ENCODE measurements at places on chromosomes 3 and 15.

DNA sequence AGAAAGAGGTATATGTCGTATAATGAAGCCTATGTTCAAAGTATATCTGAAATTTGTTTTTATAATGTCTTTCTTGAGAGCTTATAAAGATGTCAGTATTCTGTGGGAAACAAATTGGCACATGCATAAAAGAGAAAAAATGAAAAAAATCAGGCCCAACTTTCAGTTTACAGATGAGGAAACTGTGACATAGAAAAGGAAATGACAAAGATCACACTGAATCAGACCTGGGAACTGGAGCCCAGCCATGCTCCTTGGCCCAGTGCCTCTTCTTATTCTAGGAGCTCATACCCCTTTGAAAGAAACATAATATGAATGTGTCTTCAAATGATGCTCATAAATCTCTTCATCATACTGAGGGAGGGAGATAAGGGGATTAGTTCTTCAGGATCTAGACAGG lies 48.4 kb downstream of the TMEM44 start:
- DNase-seq: no peak

DNA sequence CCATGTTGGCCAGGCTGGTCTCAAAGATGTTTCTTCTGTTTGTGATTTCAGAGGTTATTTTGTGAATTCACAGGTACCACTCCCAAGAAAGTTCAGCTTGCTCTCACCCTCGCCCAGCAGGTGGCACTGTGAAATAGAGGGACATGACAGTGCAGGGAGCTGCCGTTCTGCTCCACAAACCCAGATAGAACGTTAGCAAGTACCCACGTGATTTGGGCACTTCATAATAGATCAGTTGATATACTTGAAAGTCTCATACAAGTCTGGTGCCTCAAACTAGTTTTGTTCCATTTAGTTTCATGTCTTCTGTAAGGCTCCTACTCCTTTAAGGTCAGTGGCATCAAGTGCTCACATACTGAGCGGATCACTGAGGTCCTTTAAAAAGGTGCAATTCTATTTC lies 45.5 kb downstream of the FILIP1L start:
- peak; percentile 62 for DNase-seq

- DNase-seq: no peak
These were observed 26.1 kb downstream of the PXK start for GRCh38 chr3:58358808-58359207.

DNA sequence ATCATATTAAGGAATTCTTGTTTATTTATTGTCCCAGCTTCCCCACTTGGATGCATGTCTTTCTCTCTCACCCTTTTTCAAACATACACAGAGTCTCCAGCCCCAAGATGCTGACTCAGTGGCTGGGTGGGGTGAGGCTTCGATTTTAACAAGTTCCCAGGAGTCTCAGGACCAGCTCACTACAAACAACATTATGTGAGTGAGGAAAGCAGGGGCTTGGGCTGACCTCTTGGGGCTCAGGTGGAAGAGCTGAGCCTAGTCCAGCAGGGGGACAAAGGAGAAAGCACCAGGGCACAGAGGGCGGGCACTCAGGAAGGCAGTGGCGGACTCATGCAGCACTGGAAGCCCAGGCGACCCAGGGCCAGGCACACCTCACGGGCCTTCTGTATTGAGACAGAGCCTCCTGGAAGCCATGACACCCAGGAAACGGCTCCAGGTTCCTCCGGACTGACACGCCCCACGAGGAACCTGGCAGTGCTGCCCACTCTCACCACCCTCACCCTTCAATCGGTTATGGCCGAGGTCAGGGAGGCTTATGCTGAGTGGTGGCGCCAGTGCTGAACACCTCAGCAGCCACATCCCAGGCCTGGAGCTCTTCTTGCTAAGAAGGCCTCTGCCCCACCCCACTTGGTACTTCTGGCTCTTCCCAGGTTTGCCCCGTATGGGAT lies 97.4 kb downstream of the LRIG1 start:
- no peak for DNase-seq

DNA sequence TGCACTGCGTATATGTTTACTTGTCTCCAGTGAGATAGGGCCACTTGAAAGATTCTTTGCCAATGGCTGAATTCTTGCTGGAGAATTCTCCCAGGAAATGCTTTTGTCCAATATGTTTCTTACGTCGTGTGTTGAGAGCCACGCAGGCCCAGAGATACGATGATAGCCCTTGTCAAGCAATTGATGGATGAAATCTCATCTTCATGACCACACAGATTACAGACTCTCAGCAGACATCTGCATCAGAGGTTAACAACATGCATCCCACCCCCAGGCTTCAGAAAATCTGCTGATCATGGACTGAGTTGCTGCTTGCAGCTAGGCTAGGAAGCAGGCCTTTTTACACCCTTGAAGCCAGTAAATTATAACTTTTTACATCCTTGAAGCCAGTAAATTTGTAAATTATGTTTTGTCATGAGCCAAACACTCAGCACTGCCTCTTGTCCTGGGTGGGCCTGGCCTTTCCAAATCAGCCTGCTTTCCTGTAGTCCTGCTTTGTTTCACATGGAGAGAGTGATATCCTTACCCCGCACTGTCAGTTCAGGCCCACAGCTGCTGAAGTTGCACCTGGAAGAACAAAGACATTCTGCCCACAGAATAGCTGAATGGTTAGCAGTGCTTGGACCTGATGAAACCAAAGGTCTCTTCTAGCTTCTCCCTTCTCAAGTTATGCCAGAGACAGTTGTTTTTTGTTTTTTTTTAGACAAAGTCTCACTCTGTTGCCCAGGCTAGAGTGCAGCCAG lies 84.4 kb downstream of the GPR156 start:
- DNase-seq: no peak

DNA sequence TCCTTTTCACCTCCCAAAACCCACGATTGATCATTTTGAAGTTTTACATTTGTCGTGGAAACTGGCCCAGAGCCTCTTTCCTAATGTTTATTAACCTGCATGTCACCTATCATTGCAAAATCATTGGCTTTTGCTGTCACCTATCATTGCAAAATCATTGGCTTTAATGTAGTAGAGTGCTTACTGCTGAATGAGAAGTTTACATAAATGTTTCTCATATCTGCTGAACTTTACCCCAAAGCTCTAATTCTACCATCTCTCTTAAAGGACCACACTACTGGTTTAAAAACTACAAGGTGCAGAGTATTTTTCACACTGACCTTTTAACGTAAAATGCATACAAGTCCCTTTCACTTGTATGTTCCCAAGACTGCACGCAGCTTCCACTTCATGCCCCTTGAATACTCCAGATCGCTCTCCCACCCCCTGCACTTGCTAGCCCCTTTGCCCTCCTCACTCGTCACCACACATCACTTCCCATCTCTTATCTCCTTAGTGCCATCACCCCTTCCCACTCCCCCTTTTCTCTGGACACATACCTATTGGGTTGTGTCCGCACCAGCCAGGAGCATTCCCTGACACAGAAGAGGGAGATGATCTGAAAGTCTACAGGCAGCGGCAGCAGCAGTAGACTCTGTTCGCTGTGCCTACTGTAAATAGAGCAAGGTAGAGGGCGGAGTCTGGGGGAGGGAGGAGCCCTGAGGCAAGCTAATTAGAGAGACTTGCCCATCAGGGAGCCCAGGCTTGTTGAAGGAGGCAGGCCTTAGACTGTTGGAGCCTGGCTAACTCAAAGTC lies 30.2 kb upstream of the ATOSA start:
- no peak for DNase-seq

Data from stimulated activated CD8-positive, alpha-beta memory T cell treated with anti-CD3 and anti-CD28 coated beads, Interleukin-2, amount 100 ng/mL, for 1 hour (primary cell).